ENCODE measurements at places on chromosomes 6 and 20.

- no peak for DNase-seq
Measured at GRCh38 chr6:42120895-42121865, 21.2 kb downstream of the C6orf132 start.

DNA sequence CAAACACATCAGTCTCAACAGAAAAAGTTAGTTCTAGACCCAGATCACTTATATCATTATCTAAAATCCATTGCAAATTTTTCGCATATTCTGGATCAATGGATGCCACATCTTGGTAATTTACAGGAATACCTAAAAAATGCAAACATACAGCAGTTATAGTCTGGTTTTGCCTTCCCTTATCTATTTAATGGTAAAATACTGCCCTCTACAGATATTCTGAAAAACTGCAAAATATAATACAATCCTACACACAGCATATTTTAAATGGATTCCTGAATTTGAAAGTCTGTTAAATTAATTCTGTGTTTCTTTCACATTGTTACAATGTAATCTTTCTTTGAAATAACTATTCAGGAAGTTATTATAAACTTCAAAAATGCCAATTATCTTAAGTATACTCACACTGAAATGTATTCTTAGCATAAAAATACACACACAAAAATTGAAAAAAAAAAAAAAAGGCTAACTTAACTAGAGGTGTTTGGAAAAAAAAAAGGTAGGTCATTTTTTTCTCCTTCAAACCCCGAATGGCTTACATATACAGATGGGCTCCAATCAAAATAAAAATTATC is 88.4 kb downstream of the HACE1 start:
- peak; percentile 52 for DNase-seq

GRCh38 chr6:16338577-16339264 is 100.3 kb downstream of the GMPR start:
- peak; percentile 26 for DNase-seq

DNA sequence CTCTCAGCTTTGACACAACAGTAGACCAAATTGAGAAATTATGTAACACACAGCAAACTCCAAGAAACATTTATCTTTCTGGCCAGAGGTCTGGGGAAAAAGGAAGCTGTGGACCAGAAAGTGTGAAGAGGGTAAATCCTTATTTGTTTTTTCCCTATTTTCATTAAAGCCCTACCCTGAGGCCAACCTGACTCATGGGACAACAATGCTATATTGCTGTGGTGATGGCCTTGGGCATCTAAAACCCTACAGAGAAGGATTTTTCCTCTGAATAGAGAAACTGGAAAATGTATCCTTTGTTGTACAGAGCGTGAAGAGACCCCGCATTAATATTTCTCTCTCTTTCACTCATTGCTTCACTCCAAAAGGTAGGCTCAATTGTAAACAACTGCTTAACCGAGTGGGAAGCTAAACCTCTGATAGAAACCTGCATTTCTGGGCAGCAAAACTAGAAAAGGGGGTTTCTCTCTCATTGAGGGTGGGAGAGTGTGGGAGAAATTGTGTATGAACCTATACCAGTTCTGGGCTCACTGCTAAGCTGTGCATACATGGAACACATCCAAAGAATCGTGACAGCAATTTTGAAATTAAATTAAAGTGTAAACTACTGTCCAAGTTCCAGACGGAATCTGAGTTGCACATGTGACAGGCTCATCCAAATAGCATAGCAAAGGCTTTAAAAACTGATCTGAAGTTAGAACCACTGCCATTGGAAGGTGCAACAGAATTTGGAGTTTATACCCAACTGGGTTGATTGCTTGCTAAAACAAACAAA is 175.5 kb downstream of the CLVS2 start:
- DNase-seq, result no peak

DNA sequence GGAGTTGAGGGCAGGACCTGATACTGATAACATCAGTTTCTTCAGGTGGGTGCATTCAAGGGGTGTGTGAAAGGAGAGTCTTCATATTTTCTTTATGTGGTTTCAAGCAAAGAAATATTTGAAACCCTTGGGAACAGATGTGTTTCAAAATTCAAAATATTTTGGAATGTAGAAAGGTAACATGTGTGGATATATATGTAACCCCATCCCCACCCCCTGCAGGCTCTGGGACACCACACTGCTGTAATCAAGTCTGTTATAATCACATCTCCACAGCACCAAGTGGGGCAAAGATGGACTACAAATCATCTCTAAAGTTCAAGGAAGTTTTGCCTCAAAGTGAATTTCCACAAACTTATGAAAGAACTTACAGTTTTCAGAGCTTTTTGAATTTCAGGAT is 41.1 kb downstream of the CLIC5 start:
- DNase-seq, result no peak

DNA sequence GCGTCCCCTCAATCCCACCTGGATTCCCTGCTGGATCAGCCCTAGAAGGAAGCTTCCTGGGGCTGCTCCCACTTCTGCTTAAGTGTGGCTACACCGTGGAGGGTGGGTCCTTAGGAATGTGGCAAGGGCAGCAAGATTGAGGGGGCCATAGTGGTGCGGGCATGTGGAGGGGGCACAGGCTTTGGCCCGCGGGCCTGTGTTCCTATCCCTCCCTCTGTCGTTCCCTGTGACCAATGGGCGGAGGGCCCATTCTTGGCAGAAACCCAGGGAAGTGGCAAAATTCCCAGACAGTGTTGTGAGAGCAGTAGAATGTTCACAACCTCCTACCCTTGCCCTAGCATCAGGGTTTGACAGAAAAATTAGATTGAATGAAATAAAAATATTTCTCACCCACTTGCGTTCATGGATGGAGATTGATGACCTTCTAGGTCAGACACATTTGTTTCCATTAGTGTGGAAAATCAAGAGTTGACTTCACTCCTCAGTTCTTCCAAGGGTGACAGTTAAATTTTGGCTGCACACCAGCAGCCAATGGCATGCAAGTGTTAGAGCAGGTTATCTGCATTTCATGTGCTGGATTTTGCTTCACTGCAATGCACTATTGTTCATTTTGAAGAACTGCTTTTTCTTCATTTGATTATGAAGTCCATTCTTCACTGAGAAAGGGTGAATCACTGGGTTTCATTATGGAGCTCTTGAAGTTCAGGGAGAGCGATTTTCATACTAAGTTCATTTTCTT is 49.3 kb upstream of the AHI1 start:
- no peak for DNase-seq

DNA sequence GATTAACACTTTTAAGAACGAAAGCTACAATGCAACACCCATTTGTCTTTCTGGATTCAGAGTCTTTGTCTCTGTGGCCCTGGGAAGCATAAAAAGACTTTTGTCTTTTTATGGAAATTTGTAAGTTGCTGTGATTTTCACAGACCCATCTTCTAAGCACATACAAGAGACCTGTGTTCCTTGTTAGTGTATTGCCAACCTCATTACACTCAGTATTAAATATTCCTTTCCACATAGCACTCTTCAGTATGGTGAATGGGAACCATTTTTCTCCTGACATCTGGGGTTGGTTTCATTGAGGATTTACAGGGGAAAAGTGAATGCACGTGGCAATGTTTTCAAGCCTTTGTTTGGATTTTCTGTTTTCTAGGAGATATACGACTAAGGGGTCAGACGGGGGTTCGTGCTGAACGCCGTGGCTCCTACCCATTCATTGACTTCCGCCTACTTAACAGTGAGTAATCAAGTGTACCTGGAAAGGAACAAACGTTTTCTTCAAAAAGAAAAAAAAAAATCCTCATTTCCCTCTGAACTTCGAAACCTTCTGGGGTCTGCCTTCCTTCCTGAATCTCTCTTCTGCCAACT is 141.7 kb downstream of the MTFR2 start:
- DNase-seq, result no peak

GRCh38 chr6:34284563-34285447 is 36.0 kb upstream of the SMIM29 start:
- DNase-seq, result no peak

GRCh38 chr6:101069191-101069795 is 188.2 kb upstream of the ASCC3 start:
- DNase-seq, result peak; percentile 10

- peak; percentile 70 for DNase-seq
Measured at GRCh38 chr6:83514866-83515466, 2.6 kb downstream of the PRSS35 start.

DNA sequence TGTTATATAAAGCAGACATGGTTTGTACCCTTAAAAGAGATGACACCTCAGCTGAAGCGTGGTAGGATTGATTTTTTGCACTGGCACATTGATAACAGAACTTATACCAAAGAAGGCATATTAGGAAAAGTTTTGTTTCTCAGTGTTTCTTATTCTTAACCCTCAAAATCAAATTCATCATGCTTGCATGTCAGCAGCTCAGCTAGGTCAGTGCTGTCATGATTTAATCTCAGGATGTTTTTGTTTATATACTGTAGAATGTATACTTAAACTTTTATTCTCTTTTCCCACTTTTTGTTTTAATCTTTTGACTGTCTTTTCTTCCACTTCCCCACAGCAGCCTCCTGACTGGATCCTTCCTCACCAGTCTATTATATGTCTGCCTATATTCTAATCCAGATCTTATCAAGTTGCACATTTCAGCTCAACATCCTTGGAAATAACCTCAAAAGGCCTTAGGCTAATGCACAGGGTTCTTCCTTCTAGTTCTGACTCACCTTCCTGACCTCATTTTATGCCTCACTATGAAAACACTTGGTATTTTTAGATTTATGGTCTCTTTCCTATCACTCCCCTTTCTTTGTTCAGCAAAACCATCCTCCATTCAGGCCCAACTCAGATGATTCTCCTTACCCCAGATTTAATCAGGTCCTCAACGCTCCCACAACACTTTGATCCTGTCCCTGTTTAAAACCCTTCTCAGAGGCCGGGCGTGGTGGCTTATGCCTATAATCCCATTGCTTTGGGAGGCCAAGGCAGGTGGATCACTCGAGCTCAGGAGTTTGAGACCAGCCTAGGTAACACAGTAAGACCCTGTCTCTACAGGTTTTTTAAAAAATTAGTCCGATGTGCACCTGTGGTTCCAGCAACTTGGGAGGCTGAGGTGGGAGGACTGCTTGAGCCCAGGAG is 7.2 kb downstream of the HEBP2 start:
- DNase-seq, result peak; percentile 2

DNA sequence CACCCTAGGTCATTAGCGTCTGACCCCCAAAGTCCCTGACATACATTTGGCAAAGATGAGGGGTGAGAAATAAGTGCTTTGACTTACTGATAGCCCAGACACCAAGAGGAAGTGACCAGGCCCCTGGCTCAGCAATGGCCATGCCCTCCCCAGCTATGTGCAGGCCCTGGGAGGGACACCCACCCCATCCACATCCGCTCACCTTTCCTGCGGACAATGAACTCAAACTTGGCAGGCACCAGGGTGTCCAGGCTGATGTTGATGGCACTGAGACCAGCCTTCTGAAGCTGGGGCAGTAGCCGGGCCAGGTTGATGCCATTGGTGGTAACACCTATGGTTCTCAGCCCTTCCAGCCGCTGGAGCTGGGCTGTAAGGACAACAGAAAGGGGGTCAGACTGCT is 18.4 kb downstream of the MOCS1 start:
- DNase-seq, result no peak

DNA sequence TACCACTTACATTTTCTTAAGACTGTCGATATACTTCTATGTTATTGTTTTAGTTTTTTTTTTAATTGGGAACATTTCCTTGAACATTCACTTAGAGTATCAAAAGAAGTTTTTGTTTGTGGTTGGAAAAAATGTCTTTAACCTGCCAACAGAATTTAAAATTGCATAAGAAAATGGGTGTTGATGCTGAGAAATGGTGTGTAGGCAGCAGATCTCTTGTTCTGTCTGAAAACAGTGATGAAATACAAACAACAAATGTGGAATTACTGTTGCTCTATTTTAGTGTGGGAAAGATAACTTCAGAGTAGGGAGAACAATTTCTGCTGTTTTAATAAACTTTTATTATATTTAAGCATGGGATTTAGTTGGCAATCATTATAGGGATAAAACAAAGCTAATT is 293.5 kb downstream of the CDKAL1 start:
- DNase-seq, result no peak

GRCh38 chr6:74717591-74717990 is 488.3 kb downstream of the COL12A1 start:
- no peak for DNase-seq

DNA sequence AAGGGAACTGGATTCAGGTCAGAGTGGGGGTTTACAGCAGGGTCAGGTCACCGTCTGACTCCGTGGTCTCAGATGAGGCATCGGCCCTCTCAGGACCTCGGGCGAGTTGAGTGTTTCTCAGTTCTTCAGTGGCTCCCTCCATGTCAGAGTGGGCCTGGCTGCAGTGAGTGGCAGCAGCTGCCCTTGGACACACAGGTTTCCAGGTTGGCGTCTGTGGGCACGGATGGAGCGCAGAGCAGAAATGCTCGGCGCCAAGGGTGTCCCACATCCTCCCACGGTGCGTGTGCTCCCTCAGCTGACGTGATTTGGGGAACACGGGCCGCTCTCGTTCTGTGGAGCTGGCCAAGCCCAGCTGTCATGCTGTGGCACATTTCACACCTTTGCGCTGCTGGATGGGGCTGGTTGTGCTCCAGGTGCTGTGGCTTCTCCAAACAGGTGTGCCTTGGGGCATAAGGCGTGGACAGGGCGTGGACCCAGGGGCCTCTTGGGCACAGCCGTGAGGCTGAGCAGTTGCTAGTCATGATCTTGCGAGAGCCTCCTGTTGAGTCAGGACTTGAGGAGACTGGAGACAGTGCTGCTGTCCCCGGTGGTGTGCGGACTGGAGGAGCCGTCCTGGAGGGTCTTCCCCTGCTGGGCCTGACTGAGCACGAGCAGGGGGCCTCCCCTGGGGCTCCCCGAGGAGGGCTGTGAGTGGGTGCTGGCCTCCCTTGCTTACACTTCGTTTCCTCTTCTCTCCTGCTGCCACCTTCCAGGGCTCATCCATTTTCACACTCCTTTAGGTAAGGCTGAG is 9.5 kb upstream of the DNAJC5 start:
- no peak for DNase-seq

DNA sequence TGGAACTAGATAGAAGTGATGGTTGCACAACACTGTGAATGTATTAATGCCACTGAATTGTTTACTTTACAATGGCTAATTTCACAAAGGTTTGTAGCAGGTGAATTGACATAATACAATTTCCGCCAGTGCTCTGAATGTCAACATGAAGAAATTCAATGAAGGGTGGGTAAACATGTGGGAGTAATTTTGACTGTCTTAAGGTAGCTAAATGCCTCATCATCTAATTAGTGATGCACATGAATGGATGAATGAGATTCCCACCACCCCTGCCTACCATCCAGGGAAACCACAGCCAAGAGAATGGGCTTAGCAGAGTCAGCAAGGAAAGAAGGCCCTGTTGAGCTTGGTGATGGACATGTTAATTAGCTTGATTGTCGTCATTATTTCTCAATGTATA is 275.3 kb downstream of the ALDH8A1 start:
- DNase-seq, result peak; percentile 37

DNA sequence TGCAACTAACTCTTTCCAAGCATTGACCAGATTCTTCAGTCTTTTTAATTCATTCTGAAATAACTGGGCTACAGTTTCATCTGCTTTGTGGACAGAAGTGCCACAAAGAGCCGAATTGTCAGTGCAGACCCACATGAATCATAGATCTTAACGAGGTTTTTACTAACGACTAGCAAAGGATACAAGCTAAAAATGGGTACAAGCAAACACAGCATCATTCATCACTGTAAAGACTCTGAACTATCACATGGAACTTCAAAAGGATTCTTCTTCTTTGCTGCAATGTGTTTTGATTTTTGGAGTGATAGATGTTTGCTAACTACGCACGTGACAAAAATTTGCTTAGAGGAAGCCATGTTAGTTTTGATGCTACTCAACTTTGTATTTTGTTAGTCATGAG is 227.1 kb downstream of the ESR1 start:
- DNase-seq, result no peak

GRCh38 chr6:41914869-41915530 is 5.9 kb downstream of the MED20 start:
- no peak for DNase-seq

All from DMS53 (cell line).